ENCODE measurements at places on chromosomes 1 and 21. TPM values are rescaled to one million over a fixed set of nuclear protein-coding genes. Genes with fewer than 3 reads are reported as not detected.
A peak's percentile ranks its signal among the peaks of the same experiment; 100 is the strongest.

- no peaks in the 10 kb centered on the region for H3K27me3 ChIP-seq
- no peak for DNase-seq
- no peak overlapping the region for H3K4me3 ChIP-seq
- H3K36me3 ChIP-seq = peaks cover 24% of the 10 kb centered on the region
- peak overlapping the region; percentile 47 for H3K27ac ChIP-seq
- peaks cover 26% of the 10 kb centered on the region for H3K4me1 ChIP-seq
Measured at GRCh38 chr1:63817152-63817667, 43.4 kb downstream of the ROR1 start.

DNA sequence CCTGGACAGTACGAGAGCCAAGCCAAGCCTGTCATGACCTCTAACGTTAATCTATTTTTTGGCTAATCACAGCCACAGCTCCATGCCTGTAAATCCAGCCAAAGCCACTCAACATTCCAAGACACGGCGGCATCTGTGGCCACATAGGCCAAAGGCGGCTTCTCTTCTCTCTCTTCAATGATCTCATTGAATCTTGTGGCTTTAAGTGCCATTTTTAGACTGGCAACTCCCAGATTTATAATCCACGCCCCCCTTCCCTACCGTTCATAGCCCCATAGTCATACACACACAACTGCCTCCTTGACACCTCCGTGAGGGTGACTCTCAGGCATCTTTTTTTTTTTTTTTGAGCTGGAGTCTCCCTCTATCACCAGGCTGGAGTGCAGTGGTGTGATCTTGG lies 5.7 kb upstream of the SELENON start:
- no peaks in the 10 kb centered on the region for H3K36me3 ChIP-seq
- no peak for DNase-seq
- H3K27me3 ChIP-seq = peaks cover 26% of the 10 kb centered on the region
- no peak overlapping the region for H3K27ac ChIP-seq
- H3K4me3 ChIP-seq = no peak overlapping the region

DNA sequence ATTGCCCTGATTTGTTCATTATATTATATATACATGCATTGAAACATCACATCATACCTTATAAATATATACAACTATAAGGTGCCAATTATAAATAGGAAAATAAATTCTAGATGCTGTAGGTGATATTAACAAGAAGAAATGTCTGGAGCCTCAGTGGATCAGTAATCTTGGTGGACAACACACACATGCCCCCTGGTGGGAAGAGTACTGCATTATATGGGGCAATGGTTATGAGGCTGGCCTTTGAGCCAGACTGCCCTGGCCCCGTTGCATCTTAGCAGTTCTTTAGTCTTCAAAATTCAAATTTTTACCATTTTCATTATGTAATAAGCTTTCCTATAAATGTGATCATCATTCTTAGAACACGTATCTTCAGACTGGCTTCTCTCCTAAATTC lies 335.0 kb upstream of the GREM2 start:
- H3K36me3 ChIP-seq = no peaks in the 10 kb centered on the region
- peaks cover under 1% of the 10 kb centered on the region for H3K4me1 ChIP-seq
- H3K27me3 ChIP-seq = no peaks in the 10 kb centered on the region
- no peak overlapping the region for H3K27ac ChIP-seq
- DNase-seq = no peak

DNA sequence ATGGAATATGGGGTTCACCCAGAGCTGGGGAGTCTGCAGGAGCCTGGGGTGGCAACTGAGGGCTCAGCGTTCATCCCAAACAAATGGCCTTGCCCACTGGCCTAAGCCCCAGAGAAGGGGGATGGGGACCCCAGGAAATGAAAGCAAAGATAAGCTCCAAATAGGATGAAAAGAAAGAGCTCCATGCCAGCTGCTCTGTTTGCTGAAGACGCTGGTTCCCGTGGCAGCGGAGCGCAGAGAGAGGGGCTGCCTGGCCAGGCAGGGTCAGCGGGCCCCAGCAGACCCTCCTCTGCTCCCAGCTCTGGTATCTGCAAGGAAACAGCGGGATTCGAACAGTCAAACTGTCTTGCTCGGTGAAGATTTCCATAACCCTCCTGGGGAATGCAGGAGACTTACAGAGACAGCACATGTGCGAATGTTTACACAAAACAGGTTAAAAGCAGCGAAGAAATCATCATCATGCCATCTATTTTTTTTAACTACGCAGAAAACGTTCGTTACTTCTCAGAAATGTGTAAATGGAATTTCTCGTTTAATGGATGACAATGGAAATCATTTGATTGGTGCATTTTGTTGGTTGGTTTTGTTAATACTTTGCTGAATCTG lies 94.4 kb downstream of the PDE9A start:
- no peak for DNase-seq
- no peaks in the 10 kb centered on the region for H3K27me3 ChIP-seq
- no peak overlapping the region for H3K4me3 ChIP-seq
- peaks cover 22% of the 10 kb centered on the region for H3K4me1 ChIP-seq

Gene LCE3D
- not detected for total RNA-seq

Gene UBASH3A
- total RNA-seq = not detected

Gene ACOT11
- 2.2 TPM for total RNA-seq

Gene CACHD1
- total RNA-seq = 36.0 TPM

Gene UBE2U
- not detected for total RNA-seq

Gene ALPL
- 19.8 TPM for total RNA-seq
